NCI-H460 (cell line): ENCODE measurements at places on chromosomes 12 and 14.

- no peak for DNase-seq
Observed at GRCh38 chr14:68781161-68782021, 11.5 kb downstream of the ZFP36L1 start.

- no peak for DNase-seq
Observed at GRCh38 chr12:14369311-14369710, 3.8 kb downstream of the ATF7IP start.

DNA sequence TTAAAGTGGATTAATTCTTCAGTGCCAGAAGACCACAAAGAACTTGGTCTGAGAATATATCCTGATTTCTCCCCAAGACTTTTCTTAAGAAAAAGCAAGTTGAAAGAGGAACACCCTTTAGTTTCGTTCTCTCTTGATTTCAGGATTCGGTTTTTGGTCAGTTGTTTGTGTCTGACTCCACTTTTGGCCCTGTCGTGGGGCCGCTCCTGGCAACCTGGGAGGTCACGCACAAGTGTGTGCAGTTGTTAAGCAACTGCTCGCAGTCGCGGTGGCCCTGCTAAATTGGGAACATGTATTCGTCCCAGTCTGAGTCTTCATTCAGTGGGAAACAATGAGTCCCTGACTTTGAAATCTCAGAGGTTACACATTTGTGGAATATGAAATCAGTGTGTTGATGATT lies 68.7 kb downstream of the RGS6 start:
- DNase-seq, result no peak

DNA sequence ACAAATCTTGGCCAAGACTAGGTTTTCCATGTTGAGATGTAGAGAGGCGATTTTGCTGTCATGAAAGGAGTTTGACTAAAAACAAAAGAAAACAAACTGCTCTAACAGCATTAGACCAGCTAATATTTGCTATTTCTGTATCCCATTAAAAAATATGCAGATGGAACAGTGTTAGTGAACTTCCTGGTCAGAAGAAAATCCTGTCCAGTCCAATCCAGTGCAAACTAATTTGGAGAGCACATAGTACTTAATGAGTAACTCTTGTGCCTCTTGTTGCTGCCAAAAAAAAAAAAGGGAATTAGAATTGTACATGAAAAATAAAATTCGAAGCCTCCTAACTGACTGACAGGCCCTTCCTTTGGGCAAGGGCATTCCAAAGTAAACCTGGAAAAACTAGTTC lies 298.8 kb downstream of the ETNK1 start:
- DNase-seq, result no peak

GRCh38 chr12:102281231-102281630 lies 83.6 kb upstream of the PMCH start:
- DNase-seq, result no peak

- no peak for DNase-seq
Observed at GRCh38 chr14:53409969-53410368, 256.8 kb upstream of the DDHD1 start.

GRCh38 chr12:111841236-111841749 lies 735 bp upstream of the MAPKAPK5 start:
- DNase-seq, result no peak

DNA sequence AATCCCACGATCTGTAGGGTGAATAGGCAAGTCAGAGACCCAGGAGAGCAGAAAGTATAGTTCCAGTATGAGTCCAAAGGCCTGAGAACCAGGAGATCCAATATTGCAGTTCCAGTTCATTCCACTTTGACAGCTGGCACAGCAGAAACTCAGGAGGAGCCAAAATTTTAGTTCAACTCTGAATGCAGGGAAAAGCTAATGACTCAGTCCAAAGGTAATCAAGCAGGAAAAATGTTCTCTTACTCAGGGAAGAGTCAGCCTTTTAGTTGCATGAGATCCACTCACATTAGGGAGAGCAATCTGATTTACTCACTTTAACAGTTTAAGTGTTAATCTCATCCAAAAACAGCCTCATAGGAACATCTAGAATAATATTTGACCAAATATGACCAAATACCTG lies 130.2 kb upstream of the LRFN5 start:
- DNase-seq, result no peak

DNA sequence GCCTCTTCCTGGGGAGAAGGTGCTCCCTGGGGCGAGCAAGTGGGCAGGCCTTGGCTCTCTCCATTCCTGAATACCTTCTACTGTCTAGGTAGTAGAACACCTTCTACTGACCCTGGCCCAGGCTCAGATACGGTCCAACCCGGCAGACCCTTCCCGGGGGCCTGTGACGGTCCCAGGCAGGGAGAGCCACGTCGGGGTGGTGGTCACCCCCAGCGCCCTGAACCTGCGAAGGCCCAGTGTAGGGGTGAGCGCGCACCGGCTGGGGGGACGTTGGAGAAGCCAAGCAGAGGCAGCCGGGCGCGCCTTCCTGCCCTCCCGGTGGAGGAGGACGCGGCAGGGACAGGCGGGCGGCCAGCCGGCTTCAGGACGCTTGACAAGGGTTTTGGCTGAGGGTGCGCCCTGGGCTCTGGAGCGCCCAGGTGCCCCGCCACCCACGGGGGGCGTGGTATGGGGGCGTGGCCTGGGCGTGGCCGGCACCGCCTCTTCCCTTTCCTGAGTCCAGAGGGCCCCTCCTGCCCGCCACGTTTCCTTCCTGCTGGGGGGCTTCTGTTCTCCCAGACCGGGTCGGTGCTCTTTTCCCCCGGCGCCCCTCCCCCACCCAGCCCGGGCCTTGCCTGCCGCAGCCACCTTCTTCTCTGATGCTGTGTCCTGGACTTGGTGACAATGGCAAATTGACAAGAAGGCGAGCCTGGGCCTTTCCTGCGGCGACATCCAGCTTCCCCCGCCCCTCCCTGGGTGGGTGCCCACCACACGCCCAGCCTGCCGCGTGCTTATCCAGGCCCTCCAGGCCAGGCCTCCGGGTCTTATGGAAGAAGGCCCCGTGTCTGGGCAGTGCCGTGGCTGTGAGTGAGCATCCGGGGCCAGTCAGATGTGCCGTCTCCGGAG lies 24.5 kb upstream of the PPP1R13B start:
- DNase-seq, result no peak

DNA sequence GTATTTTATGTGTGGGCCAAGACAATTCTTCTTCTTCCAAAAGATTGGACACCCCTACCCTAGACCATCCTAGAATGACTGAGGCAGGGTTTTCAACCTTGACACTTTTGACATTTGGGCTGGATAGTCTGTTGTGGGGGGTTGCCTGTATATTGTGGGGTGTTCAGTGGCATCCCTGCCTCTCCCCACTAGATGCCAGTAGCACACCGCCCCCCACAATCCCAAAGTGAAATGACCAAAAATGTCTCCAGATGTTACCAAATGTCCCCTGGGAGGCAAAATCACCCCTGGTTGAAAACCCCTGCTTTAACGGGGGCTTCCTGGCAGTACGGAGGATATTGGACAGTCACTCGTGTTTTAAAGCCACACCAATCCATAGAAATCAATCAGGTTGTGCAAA lies 219.6 kb downstream of the PHETA1 start:
- DNase-seq, result no peak

DNA sequence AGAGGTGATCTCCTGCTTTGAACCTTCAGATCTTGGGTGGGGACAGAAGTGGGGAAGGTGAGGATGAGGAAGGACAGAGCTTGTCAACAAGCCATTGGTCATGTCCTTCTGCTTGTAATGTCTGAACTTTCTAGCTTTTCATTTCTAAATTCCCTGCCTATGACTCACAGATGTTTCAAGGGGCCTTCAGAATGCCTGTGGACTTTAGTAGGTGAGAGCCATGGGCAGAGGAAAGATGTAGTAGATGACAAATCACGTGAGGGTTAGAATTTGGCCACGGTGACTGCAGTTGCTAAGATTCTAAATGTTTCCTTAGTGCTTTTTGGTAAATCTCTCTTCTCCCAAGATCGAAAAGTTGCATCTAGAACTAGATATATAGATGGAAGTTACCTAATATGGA lies 18.7 kb upstream of the CREBL2 start:
- DNase-seq, result no peak

DNA sequence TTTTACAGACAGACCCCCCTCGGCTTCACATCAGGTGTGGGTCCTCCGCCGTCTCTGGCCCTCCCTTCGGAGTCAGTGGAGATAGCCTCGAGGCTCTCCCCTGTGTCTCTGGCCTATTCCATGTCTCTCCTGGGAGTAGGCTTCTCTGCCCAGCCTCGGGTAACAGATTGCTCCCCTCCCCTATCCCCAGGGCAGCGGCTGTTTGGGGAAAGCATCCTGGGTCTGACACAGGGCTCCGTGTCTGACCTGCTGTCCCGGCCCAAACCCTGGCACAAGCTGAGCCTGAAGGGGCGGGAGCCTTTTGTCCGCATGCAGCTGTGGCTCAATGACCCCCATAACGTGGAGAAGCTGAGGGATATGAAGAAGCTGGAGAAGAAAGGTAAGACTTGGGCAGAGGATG lies 30.8 kb downstream of the PHETA1 start:
- DNase-seq, result no peak

DNA sequence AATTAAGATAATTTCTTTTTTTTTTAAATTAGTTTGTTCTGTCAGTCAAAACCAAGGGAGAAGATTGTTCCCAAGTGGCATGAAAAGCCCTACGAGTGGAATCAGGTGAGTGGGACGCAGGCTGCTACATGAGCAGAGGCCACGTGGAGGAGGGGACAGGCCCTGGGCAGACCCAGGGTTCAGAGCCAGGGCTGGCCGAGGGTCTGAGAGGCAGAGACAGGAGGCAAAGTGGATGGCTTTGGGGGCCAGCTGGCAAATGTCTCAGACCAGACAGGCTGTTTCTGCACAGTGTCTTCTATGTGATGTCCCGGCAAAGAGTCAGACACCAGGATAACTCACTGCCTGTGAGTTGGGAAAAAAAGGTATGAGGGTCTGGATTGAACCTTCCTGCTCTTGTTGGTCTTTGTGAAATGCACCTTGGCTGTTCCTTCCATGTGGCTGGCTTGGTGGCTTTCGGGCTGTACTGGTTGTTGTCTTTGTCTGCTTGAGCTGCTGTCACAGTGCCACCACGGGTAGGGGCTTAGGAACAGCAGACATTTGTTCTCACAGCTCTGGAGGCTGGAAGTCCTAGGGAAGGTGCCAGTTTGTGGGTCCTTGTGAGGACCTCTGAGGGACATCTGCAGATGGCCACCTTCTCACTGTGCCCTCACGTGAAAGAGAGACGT lies 35.8 kb upstream of the ASPG start:
- no peak for DNase-seq

- DNase-seq, result no peak
Observed at GRCh38 chr12:82329508-82329907, 28.7 kb downstream of the CCDC59 start.

GRCh38 chr12:113443030-113443539 lies 20.9 kb downstream of the SDSL start:
- DNase-seq, result no peak

DNA sequence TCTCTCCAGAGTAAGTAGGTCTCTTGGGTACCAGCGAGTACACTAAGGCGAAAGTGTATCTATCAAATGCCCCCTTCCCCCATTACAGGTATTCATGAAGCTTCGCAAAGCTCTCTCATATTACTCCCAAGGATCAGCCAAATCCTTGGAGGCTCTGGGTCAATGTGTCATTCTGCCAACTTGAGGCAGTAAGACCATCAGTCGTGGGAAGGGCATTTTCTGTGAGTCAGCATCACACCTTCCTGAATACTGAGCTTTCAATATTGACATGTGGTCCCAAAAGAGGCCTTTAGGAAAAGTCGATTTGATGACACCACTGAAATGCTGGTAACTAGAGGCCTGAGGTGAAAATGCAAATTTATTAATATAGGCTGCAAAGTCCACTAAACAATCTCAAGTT lies 323.9 kb downstream of the LRIG3 start:
- DNase-seq, result no peak

DNA sequence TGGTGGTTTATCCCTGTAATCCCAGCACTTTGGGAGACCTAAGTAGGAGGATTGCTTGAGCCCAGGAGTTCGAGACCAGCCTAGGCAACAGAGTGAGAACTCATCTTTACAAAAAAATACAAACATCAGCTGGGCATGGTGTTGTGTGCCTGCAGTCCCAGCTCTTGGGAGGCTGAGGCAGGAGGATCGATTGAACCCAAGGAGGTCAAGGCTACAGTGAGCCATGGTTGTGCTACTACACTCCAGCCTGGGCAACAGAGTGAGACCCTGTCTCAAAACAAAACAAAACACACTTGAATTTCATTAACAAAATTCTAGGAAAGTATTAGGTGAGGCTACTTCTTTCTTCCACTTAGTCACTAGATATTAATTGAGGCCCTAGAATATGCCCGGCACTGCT lies 77.1 kb downstream of the STXBP6 start:
- DNase-seq, result no peak

GRCh38 chr12:11695321-11695720 lies 45.8 kb downstream of the ETV6 start:
- no peak for DNase-seq

- no peak for DNase-seq
Observed at GRCh38 chr12:84054811-84055210, 857.8 kb downstream of the SLC6A15 start.

- DNase-seq, result no peak
Observed at GRCh38 chr14:32443890-32444661, 115.0 kb downstream of the AKAP6 start.

DNA sequence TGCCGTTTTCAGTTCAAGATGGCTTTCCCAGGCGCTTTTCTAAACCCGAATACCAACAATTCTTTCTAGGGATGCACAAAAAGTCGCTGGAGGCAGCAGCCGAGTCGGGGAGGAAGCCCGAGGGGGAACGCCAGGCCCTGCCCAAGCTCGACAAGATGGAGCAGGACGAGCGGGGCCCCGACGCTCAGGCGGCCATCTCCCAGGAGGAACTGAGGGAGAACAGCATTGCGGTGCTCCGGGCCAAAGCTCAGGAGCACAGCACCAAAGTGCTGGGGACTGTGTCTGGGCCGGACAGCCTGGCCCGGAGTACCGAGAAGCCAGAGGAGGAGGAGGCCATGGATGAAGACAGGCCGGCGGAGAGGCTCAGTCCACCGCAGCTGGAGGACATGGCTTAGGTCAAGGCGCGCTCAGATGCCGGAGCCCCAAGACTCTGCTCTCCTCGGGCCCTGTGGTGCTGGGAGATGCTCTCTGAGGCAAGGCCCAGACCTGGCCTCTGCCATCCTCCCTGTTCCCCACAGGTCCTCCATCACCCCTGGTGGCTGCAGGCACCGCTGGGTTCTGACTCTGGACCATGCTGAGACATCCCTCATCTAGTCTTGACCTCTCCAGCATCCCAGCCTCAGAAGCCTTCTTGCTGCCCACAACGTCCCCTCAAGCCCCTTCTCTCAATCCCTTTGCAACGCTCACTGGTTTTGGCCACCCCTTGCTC lies 21.4 kb downstream of the VSX2 start:
- DNase-seq, result no peak

DNA sequence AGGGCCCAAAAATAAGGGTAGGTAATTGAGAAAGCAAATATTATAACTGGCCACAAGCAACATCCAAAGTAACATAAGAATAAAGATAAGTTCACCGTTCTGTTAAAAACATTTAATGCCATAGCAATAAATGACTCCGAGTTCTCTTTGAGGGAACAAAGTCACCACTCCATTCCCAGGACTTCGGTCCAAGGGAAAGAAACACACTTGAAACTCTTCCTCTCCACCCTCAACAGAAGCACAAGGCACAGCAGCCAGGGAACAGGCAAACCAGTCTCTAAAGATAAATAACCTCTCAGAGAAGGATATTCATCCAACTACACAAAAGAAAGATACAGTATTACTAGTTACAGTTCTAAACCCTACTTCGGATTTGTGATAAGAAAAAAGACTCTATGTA lies 2.5 kb downstream of the SETD3 start:
- DNase-seq, result no peak

- DNase-seq, result no peak
Observed at GRCh38 chr12:51368640-51369517, 22.3 kb downstream of the GALNT6 start.
